ENCODE measurements at places on chromosomes 5 and 9. TPM values are rescaled to one million over a fixed set of nuclear protein-coding genes. Genes with fewer than 3 reads are reported as not detected.

CDO1 gene
- 11.7 TPM for total RNA-seq

- DNase-seq: peak; percentile 21
Measured at GRCh38 chr5:55324815-55325418, 17.1 kb downstream of the MTREX start.

- no peak for DNase-seq
Measured at GRCh38 chr9:100455470-100455869, 17.5 kb upstream of the TMEFF1 start.

DNA sequence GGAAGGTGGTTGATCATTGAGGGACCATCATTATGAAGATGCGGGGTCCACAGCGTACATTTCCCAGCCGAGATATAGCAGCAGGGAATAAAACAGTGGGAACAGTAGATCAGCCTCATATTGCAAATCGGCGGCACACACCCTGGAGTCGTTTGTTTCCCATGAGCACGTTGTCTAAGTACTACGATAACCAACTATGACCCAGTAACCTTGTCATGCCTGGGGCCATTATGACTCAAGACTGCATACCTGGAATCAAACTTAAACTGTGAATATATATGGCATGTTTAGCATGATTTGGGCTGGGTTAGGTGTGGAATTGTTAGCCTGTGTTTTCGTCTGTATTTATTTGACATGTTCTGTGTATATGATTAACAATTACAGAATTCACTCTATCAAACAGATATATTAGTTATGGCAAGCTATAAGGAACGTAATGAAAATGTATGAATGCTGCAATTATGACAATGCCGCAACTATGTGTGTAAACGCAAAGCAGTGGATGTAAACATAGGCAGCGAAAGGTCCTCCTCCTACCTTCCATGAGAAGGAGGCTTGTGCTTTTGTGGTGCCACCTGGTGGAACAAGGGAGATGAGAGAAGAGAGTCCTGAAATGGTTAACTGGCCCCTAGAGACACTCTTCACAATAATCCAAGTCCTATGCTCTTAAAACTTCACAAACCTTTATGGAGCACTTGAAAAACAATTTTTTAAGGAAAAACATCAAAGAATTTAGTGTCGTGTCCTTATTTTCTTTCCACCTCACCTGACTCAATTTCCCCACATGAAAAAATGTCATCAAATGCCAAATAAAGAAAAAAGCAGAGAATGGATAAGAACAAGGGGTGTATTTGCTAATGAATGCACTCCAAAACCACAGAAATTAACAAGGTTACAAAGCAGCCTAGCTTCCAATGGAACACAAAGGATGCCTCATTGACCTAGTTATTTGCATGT is 47.1 kb downstream of the SEMA5A start:
- no peak for DNase-seq

DNA sequence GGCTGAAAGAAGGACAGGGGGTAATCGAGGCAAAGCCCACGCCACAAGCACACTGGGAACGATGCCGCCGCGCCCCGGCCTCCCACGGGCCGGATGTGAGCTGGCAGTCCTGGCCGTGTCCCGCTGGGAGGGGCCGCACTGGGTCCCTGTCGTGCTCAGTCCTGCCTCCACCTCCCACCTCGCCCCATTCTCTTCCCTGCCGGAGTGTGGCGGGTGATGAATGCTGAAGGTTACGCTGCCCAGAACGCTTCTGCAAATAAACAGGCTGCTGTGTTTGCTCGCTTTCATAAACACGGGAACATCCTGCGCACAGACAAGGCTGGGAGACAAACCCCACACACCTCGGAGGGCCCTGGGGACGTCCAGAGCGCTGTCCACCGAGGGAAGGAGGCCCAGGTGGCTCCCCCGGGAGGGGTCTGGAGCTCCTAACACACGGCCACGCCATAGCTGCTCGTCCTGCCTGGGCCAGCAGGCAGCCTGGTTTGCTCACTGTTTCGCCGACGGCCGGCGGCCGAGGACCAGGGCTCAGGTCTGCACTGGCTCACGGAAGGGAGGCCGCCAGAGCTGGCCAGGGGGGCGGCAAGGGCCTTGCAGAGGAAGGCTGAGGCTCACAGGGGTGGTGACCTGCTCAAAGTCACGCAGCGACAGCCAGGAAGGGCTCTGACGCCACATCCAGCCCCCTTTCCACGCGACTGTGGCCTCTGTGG is 2.3 kb downstream of the DNLZ start:
- no peak for DNase-seq

All from kidney epithelial cell (primary cell).